ENCODE measurements at places on chromosomes 1 and 21.

GRCh38 chr1:63787875-63788274 lies 14.1 kb downstream of the ROR1 start:
- DNase-seq, result no peak

DNA sequence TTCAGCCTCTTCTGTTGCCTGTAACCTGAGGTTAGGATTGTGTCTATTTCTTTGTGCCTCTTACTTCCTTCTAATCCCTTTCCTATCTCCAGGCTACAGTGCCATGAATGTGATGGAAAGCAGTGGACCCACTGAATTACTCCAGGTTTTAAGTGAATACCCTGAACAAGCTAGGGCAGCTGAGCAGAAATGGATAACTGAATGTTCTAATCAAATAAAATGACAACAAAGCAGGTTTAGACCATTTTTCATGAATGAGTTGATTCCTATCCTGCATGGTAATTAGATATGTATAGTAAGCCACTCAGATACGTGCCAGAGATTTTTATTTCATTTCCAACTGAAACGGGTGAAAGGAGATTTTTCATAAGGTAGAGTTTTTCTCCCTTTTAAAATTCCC lies 127.5 kb upstream of the ZP4 start:
- DNase-seq, result no peak

DNA sequence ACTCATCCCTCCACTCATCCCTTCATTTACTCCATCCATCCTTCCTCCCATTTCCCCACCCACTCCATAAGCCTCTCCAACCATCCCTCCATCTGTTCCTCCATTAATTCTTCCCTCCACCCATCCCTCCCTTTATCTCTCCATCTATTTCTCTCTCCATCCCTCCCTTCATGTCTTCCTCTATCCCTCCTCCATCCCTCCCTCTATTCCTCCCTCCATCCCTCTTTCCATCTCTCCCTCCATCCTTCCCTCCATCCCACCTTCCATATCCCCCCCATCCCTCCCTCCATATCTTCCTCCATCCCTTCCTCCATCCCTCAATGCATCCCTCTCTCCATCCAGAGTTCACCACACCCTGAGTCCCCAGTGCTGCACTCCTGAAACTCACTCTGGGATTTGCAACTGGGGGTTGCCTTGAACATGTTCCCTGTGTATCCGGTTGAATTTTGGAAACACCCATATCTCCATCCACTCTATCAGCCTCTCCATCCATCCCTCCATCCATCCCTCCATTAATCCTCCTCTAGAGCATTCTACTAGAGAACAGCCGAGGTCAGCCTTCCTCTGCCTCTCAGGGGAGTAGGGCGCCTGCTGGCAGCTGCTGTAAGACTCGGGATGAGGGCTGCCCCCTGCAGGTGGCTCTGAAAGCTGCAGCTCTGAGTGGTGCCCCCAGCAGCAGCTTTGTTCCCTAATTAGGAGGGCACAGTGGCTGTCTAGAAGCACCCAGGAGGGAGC lies 39.4 kb downstream of the ABCG1 start:
- DNase-seq, result peak; percentile 70

- no peak for DNase-seq
Observed at GRCh38 chr21:21045518-21045917, 47.3 kb downstream of the NCAM2 start.

GRCh38 chr1:121566346-121566745 lies 381.6 kb downstream of the SRGAP2C start:
- no peak for DNase-seq
